ENCODE measurements at places on chromosomes 12 and 14.

DNA sequence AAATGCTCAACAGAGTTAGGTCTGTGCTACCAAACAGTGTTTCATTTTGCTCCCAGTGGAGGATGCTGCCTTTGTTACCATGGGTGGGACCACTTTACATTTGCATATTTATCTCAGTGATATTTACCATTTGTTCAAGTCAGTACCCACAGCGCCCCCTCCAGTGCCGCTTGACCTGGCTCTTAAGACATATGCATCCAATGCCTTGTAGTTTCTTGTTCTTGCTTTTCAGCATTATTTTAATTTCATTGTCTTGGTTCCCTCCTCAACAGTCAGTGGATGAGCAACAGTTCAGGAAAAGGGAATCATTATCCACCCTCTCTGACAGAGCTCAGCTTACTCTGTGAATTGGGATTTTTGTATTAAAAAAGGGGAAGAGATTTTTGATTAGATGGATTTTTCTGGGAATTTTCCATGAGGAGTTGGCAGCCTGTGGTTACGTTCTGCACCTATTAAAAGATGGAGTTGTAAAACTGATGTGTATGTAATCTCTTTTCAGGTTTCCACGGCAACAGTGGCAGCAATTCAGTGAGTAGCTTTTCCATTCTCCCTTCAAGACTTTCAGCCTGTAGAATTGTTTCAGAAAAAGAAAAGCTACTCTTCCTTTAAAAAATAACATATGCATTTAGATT lies 240.5 kb upstream of the DAAM1 start:
- DNase-seq = no peak

DNA sequence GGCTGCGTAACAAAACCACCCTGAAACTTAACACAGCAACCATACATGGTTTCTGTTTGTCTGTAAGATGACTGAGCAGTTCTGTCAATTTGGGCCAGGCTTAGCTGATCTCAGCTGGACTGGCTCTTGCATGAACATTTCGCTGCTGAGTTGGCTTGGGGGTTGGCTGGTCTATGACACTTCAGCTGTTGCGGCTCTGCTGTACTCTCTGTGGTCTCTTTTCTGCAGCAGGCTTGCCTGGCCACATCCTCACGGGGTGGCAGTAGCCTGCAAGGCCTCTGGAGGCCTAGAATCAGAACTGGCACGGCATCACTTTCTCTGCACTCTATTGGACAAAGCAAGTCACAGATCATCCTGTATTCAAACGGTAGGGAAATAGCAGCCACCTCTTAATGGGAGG lies 216.2 kb downstream of the BCL11B start:
- no peak for DNase-seq

DNA sequence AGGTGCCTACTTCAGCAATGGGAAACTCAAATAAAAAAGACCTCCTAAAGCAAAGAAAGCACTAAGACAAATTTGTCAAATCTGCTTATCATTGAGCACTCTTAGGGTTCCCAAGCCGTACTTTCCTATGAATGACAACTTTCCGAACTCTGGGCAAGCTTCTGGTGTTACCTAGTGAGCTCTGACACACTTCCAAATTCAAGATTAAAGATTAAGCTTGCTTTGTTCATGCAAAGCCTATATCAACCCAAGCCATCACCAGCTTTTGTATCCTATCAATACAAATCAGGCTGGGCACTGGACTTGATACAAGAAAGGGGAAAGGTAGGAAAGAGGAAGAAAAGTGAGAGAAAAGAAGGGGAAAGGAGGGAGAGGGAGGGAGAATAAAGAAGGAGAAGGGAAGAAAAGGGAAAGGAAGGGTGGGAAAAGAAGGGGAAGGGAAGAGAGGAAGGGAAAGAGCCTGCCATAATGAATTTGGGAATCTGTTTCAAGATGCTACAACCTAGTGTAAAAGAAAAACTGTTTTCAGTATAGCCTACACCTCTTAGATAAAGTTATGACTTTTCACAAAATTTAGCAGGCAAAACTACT lies 23.8 kb upstream of the FBLN5 start:
- DNase-seq = no peak

DNA sequence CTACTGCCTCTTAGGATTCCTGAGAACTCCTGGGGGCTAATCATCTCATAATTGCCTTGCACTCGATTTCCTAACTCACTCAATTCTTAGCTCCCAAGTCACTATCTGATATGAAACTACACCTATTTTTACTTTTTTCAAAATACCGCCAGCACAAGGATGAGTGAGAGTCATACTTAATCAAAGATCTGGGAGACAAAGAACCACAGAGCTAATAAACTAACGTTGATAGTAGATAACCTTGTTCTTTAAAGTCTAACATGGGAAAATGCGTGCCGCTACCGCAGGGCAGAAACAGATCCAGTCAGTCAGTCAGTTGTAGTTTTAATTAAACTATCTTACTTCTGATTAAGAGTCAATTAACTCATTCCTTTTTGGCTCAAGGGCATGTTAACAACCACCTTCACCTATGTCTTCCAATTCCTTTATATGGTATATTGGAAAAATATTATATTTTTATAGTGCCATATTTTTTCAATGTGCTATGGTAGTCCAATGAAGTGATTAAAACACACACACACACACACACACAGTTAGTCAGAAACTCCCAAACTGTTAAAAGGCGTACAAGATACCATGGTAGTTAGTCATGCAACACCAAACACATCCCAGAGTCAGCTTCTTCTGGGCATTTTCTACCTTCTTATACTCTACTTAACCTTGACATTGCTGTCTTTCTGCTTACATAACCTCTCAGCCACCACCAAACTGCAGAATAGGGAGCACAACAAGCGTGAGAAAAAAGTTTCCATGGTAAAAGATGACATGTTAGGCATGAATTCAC lies 114.0 kb downstream of the KLHL28 start:
- no peak for DNase-seq

GRCh38 chr14:60178164-60178563 lies 13.0 kb upstream of the DHRS7 start:
- no peak for DNase-seq

DNA sequence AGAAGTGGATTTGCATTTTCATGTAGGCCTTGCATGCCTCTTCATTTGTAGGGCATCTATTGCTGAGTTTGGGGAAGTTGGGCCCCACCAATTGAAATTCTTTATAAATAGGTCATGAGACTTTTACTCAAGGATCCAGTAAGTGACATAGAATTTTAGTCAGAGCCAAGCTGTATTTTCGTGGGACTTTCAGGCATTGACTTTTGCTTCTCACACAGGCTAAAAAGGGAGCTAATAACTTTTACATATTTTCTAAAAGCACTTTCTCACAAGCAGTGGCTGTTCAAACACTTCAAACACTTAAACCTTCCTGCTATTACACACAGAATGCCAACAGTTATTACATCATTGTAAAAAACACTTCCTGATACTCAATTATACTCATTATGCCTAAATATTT lies 260.5 kb downstream of the MSRB3 start:
- DNase-seq = peak; percentile 48

DNA sequence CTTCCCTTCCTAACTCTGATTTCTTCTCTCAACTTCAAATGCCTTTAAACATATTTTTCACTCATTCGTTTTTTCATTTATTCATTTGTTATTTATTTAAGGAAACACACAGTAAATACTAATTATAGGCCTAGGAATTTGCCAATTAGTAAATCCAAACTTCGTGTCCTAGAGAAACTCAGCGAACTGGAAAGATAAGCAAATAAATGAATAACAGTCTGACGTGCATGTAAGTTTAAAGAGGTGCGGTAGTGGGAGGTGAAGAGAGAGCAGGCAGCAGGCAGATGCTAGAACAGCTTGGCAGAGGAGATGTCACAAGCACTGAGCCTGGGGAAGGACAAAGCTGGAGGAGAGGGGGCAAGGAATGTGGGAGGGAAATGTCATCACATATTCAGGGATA lies 228.2 kb downstream of the DPY19L2 start:
- DNase-seq = no peak

- no peak for DNase-seq
These were observed 476.5 kb downstream of the FOXG1 start for GRCh38 chr14:29242755-29243754.

GRCh38 chr12:128971802-128972201 lies 118.5 kb downstream of the GLT1D1 start:
- DNase-seq = no peak

- no peak for DNase-seq
These were observed 63.4 kb upstream of the IGF1 start for GRCh38 chr12:102543494-102544485.

GRCh38 chr12:124094733-124095132 lies 121.7 kb downstream of the ZNF664 start:
- DNase-seq = no peak

- DNase-seq = no peak
These were observed 70.6 kb downstream of the TMEM132C start for GRCh38 chr12:128337431-128338170.

DNA sequence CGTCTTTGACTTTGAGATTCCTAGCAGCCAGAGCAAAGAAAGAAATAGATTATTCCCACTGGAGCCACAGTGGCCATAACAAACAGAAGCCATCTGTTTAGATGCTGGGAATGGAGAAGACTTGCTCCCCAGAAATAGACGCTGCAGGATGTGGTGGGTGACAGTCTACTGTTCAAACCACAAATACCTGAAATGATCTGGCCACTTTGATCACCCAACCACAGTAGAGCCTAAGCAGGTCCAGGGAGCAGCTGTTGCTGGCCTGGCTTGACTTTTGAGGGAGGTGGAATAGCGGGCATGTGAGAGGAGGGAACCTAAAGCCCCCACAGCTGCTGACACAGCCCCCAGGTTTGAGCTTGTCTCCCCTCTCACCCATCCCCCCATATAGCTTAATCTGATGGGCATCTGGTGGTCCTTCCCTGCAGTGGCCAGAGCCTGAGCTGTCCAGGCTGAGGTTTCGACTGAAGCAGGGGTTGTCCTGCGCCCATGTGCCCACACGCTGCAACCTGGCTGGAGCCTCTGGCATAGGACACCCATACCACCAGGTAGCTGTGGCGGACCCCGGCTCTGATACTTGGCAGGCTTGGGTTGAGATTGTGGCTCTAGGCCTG lies 38.7 kb downstream of the SH2B3 start:
- no peak for DNase-seq

DNA sequence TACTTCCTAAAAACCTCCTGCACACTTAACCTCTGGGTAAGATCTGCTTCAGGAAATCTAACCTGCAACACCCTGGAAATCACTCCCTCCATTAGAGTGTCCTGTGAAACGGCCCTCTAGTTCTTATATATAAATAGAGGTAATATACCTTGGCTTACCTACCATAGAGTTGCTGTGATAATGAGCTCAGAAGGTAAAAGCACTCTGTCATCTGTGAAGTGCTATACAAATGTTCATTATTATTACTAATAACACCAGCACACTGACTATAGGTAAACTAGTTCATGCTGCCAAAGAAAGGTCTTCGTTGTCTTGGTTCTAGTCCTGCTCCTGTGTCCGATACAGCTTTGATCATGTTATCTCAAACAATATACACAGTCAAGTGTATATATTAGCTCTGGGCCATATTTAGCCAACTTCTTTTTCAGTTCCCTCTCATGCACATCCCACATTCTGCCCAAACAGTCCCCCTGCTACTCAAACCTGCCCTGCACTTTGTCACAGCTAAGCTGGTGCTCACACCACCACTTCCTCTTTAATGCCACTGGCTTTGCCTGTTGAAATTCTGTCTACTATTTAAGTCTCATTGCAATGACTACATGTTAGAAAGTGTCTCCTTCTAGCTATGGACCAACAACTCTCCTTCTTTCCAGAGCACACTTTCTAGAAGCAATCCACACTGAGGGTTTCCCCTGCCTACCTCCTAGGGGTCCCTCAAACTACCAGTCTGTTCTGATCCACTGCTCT lies 5.1 kb downstream of the E2F7 start:
- DNase-seq = no peak

- no peak for DNase-seq
These were observed 11.8 kb upstream of the KSR2 start for GRCh38 chr12:117980616-117981015.

- DNase-seq = peak; percentile 76
These were observed at the start of gene C1R for GRCh38 chr12:7092229-7092985. Gene C1R, minus strand, starts transcription at chr12:7092445. Its CDS starts 57 bp downstream, at chr12:7092388.

DNA sequence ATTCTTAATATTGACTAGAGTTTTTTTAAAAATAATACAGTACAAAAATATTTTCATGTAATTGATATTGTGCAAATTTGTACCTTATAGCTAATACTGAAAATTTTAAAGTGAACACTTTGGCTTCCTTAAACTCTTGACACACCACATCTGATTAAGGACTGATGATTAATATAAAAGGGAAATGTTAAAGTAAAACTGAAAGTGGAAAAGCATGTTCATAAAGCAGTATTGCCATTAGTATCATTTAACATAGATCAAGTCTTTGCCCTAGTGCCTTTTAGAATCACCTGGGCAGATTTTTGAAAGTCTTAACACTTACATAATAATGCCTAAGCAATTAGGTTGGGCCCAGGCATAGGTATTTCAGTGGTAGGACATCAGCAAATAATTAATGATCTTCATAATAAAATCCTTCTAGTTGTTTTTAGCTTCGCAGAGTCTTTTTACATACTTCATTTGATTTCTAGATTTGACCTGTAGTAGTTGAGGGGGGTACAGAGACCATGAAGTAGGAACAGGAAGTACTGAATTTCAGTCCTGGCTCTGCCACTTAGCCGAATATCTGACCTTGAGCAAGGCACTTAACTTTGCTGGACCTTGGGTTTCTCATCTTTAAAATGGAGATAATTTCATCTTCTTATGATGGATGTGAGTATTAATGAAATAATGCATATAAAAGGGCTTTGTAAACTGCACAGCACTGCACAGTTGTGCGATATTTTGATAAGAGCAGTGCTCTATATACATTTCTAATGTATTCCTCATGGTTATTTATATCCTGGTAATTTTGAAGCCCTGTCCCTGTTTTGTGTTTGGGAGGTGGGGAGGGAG lies 43.7 kb downstream of the MARK3 start:
- no peak for DNase-seq

DNA sequence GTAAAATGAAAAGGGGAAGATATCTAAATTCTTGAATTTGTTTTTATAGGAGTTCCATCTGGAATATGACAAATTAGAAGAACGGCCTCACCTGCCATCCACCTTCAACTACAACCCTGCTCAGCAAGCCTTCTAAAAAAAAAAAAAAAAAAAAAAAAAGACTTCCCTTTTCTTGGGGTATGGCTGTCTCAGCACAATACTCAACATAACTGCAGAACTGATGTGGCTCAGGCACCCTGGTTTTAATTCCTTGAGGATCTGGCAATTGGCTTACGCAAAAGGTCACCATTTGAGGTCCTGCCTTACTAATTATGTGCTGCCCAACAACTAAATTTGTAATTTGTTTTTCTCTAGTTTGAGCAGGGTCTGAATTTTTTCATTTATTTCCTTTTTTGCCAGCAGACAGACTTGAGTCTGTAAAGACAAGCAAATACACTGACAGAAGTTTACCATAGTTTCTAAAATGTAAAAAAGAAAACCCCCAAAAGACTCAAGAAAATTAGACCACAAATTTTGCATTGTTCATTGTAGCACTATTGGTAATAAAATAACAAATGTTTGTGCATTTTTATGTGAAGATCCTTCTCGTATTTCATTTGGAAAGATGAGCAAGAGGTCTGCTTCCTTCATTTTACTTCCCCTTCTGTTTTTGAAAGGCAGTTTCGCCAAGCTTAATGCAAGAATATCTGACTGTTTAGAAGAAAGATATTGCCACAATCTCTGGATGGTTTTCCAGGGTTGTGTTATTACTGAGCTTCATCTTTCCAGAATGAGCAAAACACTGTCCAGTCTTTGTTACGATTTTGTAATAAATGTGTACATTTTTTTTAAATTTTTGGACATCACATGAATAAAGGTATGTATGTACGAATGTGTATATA lies 12.1 kb upstream of the KCNMB4 start:
- DNase-seq = no peak

GRCh38 chr14:91754185-91754584 lies 22.3 kb upstream of the CATSPERB start:
- no peak for DNase-seq

- no peak for DNase-seq
These were observed 7.5 kb downstream of the CRADD start for GRCh38 chr12:93684716-93685115.
